ENCODE measurements at places on chromosomes 6 and 20.

DNA sequence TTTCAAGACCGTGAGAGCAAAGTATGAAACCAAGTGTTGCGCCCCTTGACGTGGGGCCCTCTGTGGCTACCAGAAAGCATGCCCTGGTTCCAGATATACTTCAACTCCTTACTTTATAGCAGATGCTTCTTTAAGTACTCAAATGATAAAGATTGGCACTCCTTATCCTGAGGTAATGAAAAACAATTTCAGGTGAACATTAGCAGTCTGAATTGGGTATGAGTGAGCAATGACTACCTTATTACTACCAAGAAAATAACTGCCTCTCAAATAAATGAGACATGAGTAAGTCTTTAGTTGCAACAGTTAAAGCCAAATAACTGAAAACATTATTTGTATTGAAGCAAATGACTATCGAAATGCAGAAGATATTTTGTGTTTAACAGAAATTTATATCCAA is 408.7 kb downstream of the MMUT start:
- DNase-seq = no peak

DNA sequence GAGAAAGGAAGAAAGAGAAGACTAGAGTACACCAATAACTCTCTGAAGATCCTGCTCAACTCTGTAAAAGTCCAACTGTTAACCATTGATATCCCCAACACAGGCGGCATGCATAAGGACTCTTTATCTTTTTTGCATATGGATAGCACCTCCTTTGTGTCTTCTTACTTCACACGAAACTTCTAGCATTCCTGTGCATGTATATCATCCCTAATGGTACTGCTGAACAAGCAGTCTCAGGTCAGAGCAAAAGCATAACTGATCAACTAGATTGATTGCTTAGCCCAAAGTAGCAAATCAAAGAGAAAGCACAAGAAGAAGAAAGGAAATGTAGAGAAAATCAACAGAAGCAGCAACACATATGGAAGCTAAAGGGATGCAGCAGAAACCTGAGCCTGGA is 234.4 kb downstream of the SYNE1 start:
- DNase-seq = peak; percentile 27

DNA sequence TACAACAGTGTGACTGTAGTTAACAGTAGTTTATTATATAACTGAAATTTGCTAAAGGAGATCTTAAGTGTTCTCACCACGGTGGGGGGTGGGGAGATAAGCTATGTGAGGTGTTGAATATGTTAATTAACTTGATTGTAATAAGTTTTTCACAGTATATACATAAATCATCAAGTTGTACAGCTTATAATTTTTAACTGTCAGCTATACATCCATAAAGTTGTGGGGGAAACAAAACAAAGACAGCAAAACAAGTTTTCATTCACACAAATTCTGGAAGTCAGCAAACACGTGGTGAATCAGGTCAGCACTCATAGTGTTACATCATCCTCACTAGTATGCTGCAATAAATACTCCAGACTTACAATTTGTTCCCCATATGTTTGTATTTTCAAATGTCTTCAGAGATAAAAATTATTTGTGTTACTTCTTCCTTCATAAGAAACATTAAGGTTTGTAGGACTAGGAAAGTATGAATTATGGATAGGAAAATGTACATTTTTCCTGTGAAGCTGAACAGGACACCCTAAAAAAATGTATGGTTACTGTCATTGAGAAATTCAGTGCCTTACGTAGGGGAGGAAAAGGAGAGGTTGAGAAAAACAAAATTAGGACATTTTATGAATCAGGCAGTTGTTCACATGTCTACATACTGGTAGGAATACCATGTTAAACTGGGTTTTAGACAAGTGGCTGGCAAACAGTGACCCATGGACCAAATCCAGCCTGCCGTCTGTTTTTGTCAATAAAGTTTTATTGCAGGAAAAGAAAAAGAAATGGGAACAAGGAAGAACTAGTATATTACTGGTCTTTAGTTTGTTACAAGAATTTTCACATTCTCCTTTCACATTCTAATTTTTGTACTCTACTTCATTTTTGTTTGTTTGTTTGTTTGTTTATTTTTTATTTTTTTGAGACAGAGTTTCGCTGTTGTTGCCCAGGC is 6.0 kb downstream of the SUMO4 start:
- DNase-seq = no peak

DNA sequence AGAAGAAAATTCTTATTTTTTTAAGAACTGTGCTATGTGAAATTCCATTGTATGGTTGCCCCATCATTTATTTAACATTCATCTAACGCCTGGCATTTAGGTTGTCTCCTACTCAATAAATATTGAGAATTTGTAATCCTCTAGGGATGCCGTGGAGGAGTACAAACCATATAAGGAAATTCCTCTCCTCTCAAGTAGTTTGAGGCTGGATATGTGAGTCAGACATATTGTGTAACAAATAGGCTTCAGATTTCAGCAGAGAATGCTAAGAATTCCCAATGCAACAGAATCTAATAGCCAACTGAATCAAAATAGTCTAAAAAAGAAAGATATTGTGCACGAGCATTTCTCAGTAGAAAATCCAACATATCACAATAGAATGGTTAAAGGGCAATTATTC is 174.7 kb downstream of the OTOR start:
- DNase-seq = peak; percentile 32

- no peak for DNase-seq
These were observed 1.7 kb downstream of the MICAL1 start for GRCh38 chr6:109453594-109454495.

DNA sequence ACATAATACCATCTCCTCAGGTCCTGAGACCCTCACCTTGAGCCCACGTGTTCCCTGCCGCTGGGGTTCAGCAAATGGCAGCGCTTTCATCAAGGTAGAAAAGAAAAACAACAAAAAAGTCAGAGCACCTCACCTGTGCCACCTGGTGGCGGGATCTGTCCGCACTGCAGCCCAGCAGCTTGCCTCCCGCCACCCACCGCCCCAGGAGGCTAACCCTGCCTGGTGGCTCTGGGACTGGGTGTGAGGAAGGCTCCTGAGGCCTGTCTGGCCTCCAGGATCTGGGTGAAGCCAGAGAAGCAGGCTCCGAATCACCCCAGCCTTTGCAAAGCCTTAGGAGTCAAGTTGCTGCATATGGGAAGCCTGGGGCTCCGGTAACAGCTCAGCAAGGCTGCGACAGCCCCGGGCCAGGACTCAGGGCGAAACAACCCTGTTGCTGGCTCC is 270.8 kb downstream of the BMP7 start:
- no peak for DNase-seq

- no peak for DNase-seq
These were observed 207.5 kb downstream of the FOXC1 start for GRCh38 chr6:1817033-1817761.

GRCh38 chr20:63350196-63350595 is 11.0 kb downstream of the CHRNA4 start:
- no peak for DNase-seq

GRCh38 chr20:25306991-25307903 is 59.4 kb downstream of the PYGB start:
- DNase-seq = no peak

DNA sequence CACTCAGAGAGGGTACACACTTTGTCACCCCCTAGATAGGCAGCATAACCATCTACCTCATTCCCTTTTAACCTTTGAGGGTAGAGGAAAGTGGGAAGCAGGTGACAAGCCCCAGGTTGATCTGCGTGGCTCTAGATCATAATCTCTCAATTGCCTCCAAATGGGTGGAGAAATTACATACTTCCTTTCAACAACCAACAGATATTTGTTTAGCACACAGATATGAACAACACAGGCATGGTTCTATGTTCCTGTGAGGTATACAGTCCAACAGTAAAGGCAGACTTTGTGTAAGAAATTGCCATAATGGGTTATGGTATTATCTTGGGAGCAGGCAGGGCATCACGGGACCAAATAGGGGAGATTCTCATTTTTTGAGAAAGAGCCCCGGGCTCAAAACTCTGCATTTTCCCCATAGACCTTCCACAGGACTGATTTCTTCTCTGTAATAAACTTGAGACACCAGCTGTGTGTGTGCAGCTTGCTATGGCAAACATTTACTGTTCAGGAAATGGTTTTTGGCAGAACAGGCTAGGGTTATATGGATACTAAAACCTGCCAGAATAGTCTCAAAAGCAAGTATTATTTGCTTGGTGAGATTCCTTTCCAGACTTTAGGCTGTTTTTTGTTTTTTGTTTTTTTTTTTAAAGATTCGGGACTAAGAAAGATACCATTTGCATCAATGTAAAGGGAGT is 126.2 kb downstream of the CD164 start:
- DNase-seq = no peak

DNA sequence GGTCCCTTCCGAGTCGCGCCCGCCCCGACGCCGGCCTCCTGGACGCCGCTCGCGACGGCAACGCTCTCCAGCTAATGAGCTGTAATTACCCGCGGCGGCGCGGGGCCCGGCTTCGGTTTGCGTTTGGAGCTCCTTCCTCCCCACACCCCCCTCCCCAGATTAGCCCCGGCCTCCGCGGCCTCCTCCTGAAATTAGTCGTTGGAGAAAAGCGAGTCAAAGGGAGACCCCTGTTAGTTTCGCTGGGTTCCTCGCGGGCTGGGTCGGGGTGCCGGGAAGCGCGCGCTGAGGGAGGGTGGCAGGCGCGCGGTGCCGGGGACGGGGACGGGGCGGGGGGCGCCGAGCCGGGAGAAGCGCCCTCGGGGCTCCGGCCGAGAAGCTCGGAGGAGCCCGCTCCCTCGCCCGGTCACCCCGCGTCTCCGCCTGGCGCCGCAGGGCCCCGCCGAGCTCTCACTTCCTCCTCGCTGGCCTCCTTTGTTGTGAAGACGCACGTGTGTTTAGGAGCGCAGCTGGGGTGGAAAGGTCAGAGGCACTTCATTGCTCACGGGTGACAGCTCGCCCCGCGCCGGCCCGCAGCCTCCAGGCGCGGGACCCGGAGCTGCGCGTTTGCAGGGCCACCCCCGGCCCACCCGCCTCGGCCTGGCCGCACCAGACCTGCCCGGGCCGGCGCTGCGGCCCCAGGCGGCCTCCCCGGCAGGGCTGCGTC is 4.9 kb downstream of the FOXC1 start:
- no peak for DNase-seq

All from Caki2 (cell line).